ENCODE measurements at places on chromosomes 13 and 19. TPM values are rescaled to one million over a fixed set of nuclear protein-coding genes. Genes with fewer than 3 reads are reported as not detected.

Gene HOMER3
- 69.4 TPM for total RNA-seq

DNA sequence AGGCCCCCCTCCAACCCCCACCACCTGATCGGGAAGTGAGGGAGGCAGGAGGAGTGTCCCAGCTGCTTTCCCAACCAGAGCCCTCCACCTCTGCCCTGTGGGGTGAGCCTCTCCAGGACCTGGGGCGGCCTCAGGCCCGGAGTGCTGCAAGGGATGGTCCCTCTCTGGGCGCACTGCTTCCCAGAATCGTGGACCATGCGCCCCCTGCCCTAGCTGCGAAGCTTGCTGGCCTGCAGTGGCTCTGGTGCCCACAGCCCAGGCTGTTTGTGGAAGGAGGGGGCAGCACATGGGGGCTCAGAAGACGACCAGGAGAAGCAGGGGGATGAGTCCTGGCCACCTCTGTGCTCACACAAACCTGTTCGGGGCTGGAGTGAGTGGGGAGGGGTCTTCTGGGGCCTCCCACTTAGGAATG lies 33.6 kb downstream of the CEBPG start:
- no peak for DNase-seq

Gene NLRP5
- not detected for total RNA-seq

GRCh38 chr13:72700509-72700908 lies 26.9 kb downstream of the MZT1 start:
- no peak for DNase-seq

GRCh38 chr19:18674616-18675015 lies 8.9 kb upstream of the CRTC1 start:
- DNase-seq = no peak

Gene NCCRP1
- total RNA-seq = 0.93 TPM

Gene ELSPBP1
- total RNA-seq = not detected

Gene TMPRSS9
- not detected for total RNA-seq

- DNase-seq = no peak
Measured at GRCh38 chr13:37263871-37264270, 158.4 kb upstream of the CSNK1A1L start.

Gene SIX5
- total RNA-seq = 36.9 TPM

- no peak for DNase-seq
Measured at GRCh38 chr19:50238043-50238442, 34.6 kb downstream of the MYH14 start.

Gene IQCN
- 10.9 TPM for total RNA-seq

- peak; percentile 37 for DNase-seq
Measured at GRCh38 chr19:34364830-34365462, at the start of gene GPI. Gene GPI (plus strand): TSS chr19:34365196. CDS start chr19:34365267, 71 bp downstream.

Gene CELF5
- total RNA-seq = 1.6 TPM

DNA sequence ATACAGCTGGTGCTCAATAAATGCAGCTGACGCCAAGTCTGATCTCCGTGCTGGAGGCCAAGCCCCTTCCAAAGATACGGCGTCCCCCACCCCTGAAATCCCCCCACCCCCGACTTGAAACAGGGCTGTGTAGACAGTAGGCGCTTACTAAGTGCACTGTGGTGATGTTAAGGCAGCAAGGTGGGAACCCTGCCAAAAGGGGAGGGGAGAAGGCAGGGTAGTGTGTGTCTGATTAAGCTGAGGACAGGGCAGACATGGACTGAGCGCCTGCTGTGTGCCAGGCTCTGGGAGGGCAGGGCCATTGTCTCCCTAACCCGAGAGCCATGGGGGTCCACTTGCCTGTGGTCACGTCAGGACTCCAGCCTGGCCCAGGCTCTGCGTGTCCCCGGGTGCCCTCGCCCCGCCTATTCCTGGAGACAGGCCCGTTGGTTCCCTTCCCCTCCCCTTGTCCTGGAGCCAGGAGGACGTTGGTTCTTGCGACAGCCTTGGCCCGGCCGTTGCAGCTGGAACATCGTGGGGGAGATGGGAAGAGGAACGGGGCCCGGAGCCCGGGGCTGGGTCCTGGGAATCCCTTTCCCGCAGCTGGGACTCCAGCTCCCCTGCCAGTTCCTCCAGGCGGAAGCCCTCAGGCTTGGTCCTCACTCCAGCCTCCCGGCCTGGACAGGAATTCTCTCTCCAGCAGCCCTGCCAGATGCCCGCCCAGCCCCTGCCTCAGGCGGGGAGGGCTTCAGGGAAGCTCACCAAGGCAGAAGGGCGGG lies 1.7 kb upstream of the ELANE start:
- no peak for DNase-seq

GRCh38 chr13:106493533-106494220 lies 41.8 kb downstream of the EFNB2 start:
- DNase-seq = no peak

Gene APC2
- 5.8 TPM for total RNA-seq

DNA sequence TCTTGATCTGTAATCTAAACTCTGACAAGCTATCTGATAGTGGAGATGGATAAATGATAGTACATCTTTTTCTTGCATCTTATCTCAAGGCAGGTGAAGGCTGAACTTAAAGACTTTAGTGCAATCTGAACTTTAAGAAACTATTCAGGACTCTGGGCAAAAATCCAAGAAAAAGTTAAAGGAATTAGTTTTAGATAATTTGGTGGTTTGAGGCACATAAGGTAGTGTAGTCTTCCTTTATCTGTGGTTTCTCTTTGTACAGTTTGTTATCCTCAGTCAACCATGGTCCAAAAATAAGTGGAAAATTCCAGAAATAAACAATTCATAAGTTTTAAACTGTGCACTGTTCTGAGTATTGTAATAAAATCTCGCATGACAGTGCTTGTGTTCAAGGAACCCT lies 172.9 kb downstream of the UGGT2 start:
- DNase-seq = no peak

All from progenitor cell of endocrine pancreas (in vitro differentiated cells).